ENCODE measurements at places on chromosomes 5 and 9.

DNA sequence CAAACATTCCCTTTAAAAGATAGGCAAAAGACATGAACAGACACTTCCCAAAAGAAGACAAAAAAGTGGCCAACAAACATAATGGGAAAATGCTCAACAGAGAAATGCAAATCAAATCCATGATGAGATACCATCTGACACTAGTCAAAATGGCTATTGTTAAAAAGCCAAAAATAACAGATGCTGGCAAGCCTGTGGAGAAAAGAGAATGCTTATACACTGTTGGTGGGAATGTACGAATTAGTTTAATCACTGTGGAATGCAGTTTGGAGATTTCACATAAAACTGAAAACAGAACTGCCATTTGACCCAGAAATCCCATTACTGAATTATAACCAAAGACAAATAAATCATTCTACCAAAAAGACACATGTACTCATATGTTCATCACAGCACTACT lies 58.3 kb upstream of the WDR41 start:
- DNase-seq: no peak

- DNase-seq: no peak
These were observed 310.5 kb downstream of the CDH9 start for GRCh38 chr5:26727916-26728315.

DNA sequence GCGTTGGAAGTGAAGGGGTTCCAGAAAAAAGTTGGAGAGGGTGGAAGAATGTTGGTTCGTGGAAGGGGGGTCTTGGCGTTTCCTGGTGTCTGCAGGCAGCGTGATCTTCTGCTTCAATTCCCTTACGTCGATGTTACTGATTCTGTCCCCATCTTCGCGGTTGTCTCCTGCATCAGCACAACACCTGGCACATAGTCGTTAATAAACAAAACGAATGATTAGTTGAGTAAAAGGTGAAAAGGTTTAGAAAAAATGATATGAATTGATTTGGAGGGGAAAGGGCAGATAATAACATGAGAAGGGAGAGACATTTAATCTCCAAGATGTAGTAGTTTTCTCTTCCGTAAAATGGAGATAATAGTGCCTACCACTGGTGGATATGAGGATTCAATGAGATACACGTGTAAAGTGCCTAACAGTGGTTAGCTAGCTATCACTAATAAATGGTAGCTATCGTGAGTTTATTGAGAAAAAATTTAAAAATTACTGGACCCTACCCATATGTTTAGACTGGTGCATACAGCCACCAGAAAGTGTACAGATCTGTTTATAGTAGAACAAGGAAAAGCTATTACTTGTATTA lies 556 bp downstream of the MTREX start:
- no peak for DNase-seq

GRCh38 chr5:148620696-148621095 lies 33.6 kb downstream of the HTR4 start:
- DNase-seq: peak; percentile 16

DNA sequence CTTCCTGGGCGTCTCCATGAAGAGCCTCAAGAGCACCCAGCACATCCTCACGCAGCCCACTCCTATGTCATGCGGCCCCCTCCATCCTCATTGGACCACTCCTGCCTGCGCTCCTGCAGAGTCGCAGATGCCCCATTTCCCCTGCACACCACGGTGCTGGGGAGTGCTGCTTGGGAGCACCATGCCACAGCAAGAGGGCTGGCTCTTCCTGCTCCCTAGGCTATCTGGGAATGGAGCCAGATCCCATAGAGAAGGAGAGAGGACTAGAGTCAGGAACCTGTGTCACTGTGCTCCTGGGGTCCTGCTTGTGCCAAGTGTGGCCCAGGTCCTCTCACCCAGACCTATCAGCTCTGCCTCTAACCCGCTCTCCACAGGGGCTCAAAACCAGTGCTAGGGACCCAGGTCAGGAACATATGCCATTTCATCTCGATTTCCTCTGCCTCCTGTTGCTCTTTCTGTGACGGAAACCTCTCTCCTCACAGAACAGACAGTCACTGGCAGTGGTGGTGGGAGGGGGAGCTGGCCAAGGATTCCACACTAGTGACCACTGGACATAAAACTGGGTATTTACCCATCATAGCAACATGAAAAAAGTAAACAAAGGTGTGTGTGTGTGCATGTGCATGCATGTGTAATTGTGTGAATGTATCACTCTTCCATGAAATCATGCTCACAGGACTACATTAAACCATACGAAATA lies 178.4 kb downstream of the TTLL11 start:
- DNase-seq: no peak

DNA sequence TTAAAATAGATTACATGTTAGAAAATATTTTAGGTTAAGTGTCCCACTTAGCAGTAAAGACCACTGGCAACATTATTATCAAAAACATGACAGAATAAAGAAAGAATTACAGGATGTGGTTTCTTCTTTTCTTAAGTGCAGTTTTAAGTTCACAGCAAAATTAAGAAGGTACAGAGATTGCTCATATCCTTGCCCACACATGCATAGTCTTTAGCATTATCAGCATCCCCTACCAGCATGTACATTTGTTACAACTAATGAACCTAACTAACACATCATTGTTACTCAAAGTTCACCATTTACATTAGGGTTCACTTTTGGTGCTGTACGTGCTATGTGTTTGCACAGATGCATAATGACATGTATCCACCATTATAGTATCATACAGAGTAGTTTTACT lies 837.7 kb upstream of the CDH9 start:
- DNase-seq: no peak

DNA sequence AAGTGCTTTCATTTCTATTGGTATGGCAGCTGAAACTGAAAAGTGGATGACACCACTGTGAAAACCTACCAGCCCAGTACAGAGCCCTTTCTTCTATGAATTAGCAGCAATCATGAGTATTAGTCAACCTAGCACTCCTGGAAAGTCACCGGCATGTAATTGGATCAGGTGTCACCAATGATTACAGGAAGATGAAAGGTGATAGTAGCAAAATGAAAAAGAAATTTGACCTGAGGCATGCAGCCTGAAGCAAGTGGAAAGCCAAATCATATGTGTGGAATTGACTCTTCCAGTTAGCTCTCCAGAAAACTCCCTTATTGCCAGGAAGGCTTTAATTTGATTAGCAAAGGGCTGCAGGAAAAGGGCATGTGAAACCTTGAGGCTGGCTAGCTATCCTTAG lies 81.2 kb upstream of the NAA35 start:
- DNase-seq: no peak

- DNase-seq: no peak
These were observed 15.0 kb downstream of the ANKRD33B start for GRCh38 chr5:10578869-10579268.

DNA sequence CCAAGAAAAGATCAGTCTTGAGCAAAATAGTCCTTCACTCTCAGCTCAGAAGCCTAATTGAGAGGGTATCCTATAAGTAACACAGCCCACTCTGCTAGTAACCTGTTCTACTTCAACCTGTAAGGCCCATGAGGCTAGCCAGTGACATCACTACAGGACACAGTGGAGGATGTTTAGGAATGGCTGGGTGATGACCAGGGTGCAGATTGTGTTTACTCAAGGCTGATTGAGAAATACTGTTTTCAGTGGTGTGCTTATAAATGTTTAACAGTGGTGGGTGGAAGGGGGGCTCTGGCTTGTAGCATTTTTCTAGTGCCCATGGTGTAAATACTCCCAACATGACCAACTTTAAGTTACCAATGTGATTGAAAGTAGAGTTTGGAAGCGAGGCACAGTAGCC lies 159.8 kb upstream of the CCDC152 start:
- no peak for DNase-seq

DNA sequence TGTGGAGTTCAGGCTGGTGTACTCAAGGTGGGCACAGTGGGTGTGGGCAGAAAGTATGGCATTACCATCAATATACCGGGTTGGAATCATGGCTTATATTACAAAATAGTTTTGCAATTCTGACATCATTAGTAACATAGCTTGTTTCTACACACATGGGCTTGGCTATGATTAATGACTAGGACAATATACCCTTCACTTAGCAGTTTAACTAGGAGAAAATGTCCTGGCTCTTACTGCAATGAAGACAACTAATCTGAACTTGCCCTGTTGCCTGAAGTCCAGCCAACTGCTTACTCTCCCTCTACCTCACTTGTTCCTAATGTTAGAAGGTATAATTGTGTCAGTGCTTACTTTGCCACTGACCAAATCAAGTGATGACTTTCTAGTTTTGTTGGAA lies 612.5 kb downstream of the EFNA5 start:
- DNase-seq: no peak

DNA sequence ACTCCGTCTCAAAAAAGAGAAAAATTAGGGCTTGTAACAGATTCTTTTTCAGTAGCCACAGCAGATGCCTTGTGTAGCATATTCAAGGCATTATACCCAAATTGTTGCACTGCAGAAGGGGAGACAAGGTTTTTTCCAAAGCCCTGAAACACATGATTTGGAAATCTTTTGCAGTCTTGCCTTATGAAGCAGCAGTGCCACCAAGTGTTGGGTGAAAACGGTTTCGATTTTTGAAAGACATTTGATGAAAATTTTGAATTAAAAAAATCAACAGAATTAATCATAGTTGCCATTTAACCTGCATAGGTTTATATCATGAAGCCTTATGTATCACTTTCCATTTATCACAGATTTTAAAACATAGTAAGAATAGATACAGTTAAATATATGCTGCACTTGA lies 479.5 kb downstream of the TAF11L14 start:
- no peak for DNase-seq

GRCh38 chr9:113298924-113299770 lies 4.0 kb downstream of the RNF183 start:
- no peak for DNase-seq

DNA sequence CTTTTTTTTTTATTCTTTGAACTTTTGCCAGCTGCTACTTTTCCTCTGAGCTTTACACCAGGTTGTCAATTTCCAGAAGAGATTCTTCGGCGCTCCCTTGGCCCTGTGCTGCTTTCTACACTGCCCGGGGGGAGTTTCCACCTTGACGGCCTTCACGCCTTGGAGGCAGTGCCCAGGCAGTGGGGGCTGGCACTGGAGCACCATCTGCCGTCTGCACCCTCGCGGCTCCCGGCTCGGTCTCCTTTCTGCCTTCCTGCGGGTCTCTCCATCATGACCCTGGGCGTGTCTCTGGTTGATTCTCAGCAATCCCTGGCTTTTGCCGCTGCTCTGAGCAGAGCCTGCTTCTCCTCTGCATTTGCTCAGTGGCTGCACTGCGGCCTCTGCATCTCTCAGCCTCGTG lies 2.9 kb downstream of the SLC6A18 start:
- no peak for DNase-seq

GRCh38 chr5:132464156-132464939 lies 26.2 kb downstream of the IRF1 start:
- no peak for DNase-seq

- no peak for DNase-seq
These were observed 8.8 kb upstream of the C5orf15 start for GRCh38 chr5:133977161-133977787.

DNA sequence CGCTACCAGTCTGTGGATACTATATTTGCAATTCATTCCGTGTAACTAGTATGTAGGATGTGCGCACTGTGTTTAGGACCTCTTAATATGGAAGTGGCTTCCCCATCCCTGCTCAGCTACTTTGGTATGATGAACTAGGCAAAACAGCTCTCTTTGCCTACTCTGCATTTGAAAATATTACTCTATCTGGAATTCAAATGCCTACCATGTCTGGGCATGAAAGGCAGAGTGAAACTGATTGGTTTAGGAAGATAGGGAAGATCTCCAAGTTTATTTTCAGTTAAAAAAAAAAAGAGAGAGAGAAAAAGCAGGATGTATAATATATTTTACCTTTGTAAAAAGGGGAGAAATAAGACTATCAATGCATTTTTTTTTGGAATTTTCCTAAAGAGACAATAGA lies 74.1 kb upstream of the ELL2 start:
- no peak for DNase-seq

- DNase-seq: no peak
These were observed 328.1 kb downstream of the HINT1 start for GRCh38 chr5:130836729-130837649.

DNA sequence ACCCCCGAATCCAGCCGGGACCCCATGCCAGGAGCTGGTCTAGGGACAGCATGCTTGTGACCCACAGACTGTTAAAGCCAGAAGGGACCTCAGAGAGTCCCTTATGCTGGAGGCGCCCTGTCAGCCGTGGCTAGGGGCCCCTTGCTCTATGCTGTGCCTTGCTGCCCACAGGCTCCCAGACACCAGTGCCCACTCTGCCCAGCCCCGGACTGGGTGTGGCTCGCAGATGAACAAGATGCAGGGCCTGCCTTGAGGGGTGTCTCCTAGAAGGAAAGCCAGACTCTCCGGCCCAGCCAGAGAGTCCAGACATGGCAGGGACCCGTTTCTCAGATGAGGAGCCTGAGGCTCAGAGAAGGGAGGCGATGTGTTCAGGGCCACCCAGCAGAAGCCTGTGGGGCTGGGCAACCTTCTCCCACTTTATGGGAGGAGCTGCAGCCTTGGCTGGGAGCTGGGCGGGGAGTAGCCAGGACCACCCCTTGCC lies 85.7 kb downstream of the LMX1B start:
- DNase-seq: peak; percentile 40

- DNase-seq: no peak
These were observed 36.1 kb upstream of the COL5A1 start for GRCh38 chr9:134605351-134605965.

- DNase-seq: no peak
These were observed 1.3 kb upstream of the TMEM250 start for GRCh38 chr9:136119883-136120393.

DNA sequence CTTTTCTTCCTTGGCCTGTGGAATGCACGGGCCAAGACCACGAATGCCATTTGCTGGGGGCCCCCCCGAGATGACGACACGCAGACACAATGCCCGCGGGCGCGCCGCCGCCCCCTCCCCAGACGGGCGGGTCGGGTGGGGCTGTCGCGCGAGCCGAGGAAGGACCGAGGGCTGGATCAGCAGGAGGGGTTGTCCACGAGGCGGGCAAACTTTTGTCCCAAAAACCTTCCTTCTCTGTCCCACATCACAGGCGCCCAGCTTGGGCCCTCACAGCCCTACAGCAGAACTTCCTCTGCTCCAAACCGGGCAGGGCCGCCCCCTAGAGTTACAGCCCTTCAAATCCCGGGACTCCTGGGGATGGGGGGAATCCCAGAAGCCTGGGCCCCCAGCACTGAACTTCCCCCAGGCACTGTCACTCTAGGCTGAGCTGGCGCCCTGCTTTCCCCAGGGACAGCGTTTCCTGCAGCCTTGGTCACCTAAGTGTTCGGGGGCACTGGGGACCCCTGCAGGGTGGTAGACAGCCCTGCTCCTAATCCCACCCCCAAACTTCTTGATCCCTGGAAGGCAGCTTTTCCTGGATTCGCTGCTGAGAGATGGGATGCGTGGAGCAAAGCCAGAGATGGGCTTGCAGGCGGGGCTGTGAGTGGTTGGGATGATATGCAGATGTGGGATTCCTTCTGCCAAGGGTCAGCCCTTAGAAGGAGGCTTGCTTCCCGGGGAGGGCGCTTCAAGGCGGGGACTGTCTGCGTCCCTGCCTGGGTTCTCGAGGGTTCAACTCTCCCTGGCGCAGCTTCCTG lies 980 bp downstream of the COL5A1 start:
- DNase-seq: no peak

All from CD8-positive, alpha-beta memory T cell (primary cell).